H4 (cell line): ENCODE measurements at places on chromosomes 12 and 14. TPM values are rescaled to one million over a fixed set of nuclear protein-coding genes. Genes with fewer than 3 reads are reported as not detected.

Gene IFNG-AS1
- total RNA-seq = not detected in 2 replicates

Gene NPFF
- total RNA-seq = not detected in 2 replicates

Gene MYL2
- not detected in 2 replicates for total RNA-seq

Gene MVK
- total RNA-seq = 24.1 and 24.4 TPM in 2 replicates

Gene MANSC4
- total RNA-seq = not detected in 2 replicates

Gene FOXJ2
- 5.9 and 6.2 TPM in 2 replicates for total RNA-seq

DNA sequence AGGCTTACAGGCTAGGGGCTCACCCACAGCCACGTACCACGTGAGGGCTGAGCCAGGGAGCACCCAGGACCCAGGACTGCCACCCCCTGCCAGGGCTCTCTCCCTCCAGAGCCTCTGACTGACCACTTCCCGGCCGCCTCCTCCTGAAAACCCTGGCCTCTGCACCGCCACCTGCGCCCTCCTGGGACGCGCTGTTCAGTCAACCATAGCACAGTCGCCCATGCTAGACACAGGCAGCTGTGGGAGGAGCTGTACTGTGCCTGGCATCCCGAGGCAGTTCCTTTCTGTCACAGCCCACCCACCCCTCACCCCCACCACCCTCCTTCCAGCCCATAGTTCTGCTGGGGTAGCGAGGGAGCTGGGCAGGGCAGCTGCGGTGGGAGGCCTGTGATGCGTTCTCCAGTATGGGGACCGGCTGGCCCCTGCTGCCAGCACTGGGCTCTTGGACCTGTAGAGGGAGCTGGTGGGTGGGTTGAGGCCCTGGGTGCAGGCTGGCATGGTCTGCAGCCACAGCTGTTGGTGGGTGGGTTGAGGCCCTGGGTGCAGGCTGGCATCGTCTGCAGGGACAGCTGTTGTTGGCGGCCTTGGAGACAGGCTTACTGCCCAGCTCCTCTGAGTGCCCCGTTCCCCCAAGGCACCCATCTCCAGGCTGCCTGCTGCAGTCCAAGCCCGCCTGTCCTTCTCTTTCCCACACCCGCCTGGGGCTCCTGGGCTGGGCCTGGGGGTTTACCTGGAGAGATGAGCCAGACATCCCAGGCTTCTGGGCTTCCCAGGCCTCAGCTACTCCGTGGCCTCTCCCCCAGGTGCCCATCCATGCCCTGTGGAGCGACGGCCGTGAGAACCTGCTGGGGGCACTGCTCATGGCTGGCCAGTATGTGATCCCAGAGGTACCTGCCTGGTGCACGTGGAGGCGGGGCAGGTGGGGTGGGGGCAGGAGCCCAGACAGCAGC is 11.5 kb downstream of the ASPG start:
- no peak for DNase-seq

DNA sequence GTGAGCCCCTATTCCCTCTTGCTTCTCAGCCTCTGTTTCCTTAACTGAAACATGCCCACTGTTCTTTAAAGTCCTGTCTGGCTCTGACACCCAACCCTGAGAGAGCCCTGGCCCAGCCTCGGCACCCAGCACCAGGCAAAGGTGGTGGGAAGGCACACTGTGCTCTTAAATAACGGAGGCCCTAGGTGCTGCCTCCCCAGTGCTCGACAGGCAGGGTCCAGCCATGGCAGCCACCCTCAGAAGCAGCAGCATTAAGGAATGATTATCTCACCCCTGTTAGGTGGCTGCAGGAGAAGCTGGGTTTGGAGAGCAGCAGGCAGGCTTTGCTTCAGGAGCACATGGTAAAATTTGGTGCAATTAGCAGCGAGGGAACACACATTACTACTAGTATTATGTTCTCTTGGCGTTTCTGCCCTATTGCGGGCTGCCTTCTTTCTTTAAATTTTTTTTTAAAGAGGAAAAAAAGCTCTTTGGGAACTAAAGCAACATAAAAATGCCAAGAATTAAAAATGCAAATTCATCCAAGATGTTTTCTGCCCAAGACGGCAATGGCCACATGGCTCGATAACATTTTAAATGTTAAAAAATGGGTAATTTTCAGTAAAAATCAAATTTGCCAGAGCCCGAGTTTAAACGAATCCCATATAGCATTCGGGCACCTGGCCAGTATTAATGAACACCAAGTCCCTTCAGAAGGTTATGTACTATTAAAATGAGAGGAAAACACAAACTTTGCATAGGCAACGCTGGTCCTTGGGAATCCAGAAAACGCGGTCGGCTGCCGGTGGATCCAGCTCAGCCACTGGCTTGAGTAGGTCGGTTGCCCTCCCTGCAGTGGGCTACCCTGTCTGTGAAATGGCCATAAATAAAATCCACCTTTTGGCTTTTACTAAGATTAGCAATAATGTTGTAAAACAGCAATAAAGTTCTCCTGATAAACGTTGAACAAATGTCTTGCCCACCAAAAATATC is 152.2 kb downstream of the BCL11B start:
- DNase-seq = no peak

DNA sequence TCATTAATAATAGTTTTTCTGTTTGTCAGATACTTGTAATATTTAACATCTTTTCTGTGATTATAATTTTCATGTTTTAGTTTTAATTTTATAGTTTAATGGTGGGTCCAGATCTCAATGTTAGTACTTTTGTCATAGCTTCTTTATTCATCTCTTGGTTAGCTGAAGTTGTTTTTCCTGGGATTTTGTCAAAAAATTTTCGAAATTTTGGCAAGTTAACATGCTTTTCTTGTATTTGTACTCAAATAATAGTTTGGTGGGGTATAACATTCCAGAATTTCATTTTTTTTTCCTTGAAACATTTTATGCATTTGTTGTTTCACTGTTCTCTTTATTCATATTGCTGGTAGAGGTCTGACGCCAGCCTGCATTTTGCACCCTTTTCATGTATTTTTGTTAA is 45.5 kb downstream of the KTN1 start:
- DNase-seq = no peak

GRCh38 chr14:95683793-95684192 is 2.4 kb upstream of the TCL1B start:
- DNase-seq = no peak

- DNase-seq = no peak
Observed at GRCh38 chr12:132661972-132662371, 25.2 kb downstream of the POLE start.

DNA sequence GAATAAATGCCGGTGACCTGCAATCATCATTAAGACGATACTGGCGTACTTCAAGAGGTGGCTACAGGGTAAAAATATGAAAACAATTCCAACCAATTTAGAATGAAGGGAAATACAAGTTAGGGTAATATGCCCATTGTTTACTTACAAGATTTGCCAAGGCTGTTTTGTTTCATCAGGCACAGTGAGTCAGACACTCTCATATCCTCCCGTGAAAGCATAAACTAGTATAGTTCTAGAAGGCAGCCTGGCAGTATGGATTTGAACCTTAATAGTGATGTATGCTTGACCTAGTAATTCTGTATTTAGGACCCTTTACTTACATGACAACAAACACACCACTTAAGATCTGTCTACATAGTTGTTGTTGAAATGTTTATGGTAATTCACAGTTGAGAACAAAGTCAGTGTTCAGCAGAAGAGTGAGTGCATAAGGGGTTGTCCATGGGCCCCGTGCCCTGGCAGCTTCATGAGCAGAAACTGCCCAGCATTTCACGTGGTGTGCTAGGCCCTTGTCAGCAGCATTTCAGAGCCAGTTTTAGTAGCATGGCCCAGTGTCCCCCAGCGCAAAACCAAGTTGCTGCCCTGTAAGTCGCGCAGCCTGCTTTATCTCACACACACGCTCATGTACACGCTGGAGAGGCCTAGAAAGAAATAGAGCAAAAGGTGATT is 80.8 kb downstream of the EP400 start:
- DNase-seq = no peak

- DNase-seq = no peak
Observed at GRCh38 chr12:11753150-11753499, 103.7 kb downstream of the ETV6 start.

- no peak for DNase-seq
Observed at GRCh38 chr14:54229136-54229535, 167.7 kb upstream of the CDKN3 start.

DNA sequence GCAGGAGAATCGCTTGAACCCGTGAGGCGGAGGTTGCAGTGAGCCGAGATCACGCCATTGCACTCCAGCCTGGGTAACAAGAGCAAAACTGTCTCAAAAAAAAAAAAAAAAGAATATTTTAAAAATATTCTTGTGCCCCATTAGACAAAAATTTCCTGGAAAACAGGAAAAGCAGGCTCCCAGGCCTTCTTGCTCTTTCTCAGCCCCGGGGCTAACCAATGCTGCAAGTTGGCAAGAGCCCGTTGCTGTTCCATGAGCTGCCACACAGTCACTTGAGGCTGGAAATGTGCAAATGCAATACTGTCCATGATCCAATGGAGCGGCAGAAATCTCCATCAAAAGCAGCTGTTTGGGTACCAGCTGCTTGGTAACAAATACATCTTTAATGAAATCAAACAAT is 994.7 kb downstream of the VRK1 start:
- DNase-seq = no peak

GRCh38 chr12:21551841-21552465 is 25.9 kb downstream of the SPX start:
- no peak for DNase-seq

GRCh38 chr14:64196814-64197411 is 97.3 kb downstream of the ESR2 start:
- DNase-seq = peak; percentile 29

DNA sequence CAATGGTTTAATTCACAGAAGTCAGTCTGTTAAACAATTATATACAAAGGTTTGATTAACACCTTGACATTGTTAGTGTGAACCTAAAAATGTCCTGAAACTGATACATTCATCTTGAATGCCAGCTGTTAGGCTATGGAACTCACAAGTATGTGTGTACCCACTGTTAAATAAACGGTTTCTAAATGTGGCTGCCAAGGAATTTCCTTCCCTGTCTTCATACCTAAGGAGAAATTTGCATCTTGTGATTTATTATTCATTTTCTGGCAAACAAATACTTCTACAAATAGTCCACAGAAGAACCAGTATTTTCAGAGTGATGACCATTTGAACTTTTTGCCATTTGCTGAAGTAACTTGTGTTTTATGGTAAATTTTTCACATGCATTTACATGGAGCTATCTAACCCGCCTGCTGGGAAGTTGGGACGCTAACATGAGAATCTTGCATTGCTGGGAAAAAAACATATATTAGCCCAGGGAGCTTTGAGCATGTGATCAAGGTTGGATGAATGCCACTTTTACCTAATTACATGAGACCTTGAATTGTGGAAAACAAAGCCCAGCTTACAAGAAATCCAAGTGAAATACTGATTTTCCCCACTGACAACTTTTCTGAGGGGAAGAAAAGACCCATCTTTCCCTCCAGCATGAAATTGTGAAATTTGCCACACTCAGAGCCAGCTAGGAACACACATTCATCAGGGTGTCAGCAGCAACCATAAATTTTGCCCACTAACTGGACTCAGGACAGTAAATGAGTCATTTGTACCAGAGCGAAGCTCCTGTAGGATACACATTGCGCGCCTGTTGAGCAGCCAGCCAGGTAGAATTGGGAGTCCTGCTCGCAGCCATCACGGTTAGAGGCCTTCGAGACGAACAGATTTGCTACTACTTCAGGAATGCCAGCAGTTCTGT is 118.0 kb downstream of the KICS2 start:
- no peak for DNase-seq

DNA sequence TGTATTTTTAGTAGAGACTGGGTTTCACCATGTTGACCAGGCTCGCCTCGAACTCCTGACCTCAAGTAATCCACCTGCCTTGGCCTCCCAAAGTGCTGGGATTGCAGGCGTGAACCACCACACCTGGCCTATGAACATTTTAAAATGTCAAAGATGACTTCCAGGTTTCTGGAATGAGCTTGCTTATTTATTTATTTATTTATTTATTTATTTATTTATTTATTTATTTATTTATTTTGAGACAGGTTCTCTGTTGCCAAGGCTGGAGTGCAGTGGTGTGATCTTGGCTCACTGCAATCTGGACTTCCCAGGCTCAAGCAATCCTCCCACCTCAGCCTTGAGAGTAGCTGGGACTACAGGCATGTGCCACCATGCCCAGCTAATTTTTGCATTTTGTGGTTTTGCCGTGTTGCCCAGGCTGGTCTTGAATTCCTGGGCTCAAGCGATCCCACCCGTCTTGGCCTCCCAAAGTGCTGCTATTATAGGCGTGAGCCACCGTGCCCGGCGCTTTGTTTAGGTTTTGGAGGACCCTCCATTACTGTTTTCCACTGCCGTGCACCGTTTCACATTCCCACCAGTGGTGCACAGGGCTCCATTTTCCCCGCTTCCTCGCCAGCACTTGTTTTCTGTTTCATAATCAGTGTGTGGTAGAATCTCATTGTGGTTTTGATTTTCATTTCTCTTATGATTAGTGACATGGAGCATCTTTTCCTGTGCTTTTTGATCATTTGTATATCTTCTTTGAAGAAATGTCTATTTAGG is 6.4 kb upstream of the CFAP251 start:
- DNase-seq = no peak

DNA sequence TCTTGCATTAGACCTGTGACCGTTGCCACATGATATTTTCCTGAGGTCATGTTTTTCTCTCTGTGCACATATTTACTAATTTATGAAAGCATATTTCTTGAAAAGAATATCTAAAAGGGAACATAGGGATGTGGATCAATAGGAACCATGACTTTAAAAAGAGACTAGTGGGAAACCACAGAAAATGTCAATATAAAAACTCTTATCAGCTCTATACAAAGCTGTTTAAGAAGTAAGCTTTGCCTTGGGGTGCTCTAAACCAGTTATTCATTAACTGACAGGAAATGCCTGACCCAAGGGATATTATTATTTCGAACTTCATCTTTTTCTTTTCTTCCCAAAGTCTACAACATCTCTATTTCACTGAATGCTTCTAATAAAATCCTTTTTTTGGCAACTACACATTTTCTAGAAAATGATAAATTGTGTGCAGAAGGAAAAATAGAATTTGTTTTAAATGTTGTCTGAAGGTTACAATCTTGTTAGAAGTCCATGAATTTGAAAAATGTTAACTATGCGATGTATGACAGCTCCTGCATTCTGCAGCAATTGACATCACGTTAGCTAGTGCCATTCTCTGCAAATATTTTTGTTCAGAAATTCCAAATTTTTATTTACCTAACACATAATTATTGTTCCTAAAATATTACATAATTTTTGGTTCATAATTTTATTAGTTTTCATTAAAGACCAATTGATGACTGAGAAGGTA is 345.0 kb downstream of the SLC16A7 start:
- no peak for DNase-seq

DNA sequence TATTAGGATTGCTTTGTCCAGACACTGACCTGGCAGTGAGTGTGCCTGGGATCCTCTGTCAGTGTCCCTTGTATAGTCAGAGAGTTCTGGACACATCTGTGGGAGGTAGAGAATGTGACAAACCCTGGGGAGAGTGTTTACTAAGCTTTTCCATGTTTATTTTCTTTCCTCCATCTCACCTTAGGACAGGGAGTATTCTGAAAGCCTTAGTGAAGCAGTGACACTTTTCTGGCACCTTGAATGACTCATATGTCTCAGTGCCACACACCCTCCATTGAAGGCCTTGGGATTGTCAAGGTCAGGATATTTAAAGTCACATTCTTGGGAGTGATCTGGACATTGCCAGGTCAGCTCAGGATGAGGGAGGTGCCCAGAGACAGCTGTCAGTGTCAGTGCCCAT is 34.9 kb upstream of the CTDSP2 start:
- DNase-seq = no peak
